ENCODE measurements at places on chromosomes 12 and 14.

DNA sequence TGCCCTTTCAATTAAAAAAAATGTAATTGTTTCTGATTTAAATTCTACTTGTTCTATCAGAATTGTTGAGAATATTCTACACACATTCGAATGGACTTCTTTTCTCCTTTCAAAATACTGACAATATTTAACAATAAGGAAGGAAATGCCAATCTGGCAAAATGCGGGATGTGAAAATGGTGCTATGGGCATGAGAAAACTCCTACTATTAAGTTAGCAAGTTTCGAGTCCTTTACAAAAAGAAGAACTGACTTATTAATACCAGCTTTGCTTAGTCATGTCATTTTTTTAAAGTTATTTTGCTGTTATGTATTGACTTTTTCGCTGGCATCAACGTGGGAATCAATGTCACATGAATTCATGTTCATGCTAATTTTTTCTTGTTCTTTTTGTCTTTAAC is 31.7 kb upstream of the ARL1 start:
- DNase-seq = no peak

- DNase-seq = no peak
These were observed 42.5 kb downstream of the SLC2A13 start for GRCh38 chr12:40063414-40063813.

GRCh38 chr14:69314327-69314726 is 54.4 kb downstream of the GALNT16 start:
- DNase-seq = no peak

- DNase-seq = no peak
These were observed 2.3 kb downstream of the FOXA1 start for GRCh38 chr14:37592482-37593408.

- DNase-seq = no peak
These were observed 61.7 kb downstream of the RALGAPA1 start for GRCh38 chr14:35747379-35747778.

- DNase-seq = no peak
These were observed 717 bp upstream of the ZNF839 start for GRCh38 chr14:102318781-102319276.

DNA sequence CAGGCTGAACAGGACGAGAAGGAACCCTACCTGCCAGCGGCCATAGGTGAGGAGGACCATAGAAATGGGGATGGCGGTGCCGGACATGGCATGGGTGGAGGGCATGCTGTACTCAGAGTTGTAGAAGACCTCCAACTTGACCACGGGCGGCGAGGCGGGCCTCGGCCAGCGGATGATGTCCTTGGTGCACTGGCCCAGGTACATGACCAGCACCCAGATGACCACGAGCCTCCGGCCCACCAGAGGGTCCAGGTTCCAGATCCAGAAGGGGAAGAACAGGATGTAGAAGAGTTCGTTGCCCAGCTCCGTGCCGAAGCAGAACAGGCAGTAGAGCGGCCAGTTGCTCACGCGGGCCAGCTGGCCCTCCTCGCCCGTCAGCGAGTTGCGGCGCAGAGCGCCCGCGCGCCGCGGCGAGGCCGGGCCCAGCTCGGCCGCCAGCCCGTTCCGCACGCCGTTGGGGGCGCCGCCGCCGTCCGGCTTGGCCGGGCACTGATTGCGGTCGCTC is 582 bp downstream of the SGPP1 start:
- no peak for DNase-seq

GRCh38 chr14:61700104-61700886 is 5.0 kb downstream of the HIF1A start:
- DNase-seq = no peak

GRCh38 chr14:88852632-88853031 is 28.2 kb downstream of the TTC8 start:
- no peak for DNase-seq

- DNase-seq = no peak
These were observed 992 bp downstream of the CPSF2 start for GRCh38 chr14:92122761-92123160.

- no peak for DNase-seq
These were observed 232.8 kb downstream of the MSRB3 start for GRCh38 chr12:65511134-65511834.

- no peak for DNase-seq
These were observed 59.2 kb downstream of the IFT81 start for GRCh38 chr12:110183386-110183785.

DNA sequence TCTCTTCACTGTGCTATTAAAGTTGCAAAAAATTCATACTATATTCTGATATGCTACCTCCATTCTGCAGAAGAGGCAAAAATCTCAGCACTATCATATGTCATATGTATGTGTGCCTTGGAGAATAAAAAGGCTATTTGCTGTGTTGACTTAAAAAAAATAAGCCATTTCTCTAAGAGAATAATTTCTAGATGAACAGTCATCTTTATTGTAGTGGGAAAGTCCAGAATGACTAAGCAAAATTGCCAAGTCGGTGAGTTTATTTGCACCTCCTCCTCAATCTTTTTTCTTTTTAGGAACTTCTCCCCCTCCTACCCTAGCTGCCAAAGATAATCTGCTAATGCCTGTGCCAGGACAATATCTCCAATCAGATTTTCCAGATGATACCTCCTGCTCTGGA is 353.8 kb upstream of the FAR2 start:
- no peak for DNase-seq

GRCh38 chr12:42182394-42182793 is 37.7 kb upstream of the GXYLT1 start:
- no peak for DNase-seq

DNA sequence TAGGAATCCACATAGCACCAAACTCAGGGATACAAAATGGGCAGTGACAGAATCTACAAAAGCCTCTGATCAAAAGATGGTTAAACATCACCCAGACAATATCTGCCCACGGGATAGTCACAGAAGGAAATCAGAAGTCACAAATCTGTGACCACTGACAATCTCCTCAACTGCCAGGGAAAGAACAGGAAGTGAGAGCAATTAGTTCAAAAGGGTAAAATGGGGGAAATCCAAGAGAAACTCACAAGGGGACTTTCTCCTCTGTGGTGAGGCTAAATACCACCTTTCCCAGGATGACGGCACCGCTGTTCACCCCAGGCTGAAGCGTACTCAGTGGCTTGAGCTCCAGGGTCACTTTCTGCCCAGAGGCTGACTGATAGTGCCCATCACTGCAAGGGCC is 10.7 kb downstream of the TTC5 start:
- no peak for DNase-seq

DNA sequence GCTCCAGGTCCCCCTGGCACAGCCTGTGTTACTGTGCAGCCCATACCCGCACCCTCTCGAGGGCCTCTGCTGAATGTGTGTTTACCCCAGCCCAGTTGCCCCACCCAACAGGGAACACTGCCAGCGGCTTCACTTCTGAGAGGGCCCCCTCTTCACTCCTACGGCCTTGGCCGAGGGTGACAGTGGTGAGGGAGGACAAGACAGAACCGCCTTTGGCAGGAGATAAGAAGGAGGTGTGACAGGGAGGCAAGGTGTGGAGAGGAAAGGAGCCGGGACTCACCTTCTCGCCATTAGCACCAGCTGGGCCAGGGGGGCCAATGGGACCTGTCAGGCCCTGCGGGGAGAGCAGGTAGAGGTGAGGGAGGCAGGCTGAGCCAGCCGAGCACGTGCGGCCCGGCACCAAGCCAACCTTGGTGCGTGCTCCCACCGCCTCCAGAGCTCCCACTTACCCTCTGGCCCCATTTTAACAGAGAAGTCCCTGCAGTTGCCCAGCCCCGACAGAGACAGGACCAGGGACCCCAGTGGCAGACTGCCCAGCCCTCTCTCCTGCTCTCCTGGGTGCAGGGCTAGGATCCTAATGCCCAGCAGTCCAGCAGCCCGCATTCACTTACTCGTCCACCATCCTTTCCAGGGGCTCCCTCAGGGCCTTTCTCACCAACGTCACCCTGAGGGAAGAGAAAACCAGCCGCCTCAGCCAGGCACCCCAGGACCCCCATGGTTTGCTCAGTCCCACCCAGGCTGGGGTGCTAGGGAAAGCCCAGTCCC is 18.3 kb downstream of the TMEM106C start:
- no peak for DNase-seq

DNA sequence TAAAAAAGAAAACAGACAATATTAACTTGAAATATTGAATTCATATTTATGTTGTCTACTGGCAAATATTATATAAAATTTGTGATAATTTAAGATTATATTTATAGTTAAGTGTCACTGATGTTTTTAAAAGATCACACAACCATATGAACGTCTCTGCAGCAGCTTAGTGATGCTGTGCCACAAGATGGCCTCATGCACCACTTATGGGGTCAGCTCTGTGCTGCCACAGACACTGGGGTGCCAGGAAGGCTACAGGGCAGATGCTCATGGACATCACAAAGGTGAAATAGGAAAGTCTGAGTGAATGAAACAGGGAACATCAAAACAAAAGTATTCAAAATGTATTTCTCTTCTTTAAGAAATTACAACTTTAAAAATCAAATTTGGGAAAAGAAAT is 13.1 kb downstream of the ATXN3 start:
- no peak for DNase-seq

DNA sequence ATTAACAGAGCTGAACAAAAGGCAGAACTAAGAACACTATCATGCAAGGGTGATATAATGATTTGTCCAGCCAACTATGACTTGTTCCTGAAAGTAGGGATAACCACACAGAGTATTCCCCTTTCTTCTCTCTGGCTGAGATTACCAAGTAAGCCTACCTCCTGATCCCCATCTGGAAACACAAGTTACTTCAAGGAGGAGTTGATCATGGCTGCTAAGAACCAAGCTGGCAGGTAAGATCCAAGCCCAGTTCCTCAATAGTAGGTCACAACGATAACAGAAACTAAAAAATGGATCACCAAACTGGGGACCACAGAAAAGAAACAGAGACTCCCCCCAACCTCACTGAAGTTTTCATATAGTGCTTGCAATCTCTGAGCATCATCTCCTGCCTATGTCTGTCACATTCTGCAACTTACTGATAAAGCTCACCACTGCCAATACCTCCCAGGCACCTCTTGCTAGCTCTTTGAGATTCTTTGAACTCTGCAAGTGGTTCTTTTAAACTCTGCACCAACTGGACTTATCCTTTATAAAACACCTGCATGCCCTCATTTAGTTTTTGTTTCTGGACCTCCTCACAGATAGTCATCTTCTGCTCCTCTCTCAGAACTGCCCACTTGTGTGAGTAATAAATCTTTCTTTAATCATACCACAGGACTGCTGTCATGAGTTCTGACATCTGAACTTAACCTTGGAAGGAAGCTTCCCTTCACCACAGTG is 76.6 kb downstream of the LRP6 start:
- DNase-seq = no peak

DNA sequence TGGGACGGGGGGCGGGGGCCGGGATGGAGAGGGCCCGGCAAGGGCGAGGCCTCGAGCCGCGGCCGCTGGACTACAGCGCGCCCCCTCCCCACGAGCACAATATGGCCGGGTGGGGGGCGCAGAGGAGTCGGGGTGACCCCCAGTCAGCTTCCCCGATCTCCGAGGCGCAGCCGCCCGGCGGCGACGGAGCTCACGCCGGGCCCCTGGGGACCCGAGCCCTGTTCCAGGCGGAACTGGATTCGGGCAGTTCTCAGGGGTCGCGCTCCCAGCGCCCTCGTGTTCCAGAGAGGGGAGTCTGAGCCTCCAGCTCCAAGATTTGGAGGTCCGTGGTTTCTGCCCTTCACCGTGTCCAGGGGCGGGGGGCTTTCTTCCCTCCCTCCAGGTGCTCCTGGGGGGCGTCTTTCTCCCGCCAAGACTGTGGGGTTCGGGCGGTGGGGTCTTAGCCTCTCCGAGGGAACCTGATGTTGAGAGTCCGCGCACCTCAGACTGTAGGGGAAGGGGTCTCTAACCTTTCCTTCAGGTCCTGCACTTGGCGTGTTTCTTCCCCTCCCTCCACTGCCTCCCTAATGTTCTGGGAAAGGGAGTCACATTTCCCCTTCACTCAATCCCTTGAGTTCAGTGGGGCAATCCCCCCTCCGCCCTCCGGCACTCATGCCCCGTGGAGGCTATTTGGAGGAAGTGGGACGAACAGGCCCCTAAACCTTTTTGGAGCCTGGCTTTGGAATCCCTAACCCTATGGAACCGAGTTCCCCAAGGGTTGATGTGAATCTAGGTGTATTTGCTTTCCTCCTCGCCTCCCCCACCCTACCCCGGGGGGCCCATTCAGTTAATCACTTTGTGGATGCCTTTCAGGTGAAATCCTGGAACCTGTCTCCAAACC is 584 bp downstream of the ACVR1B start:
- DNase-seq = no peak

- no peak for DNase-seq
These were observed 208.8 kb upstream of the EEA1 start for GRCh38 chr12:93137656-93138612.

DNA sequence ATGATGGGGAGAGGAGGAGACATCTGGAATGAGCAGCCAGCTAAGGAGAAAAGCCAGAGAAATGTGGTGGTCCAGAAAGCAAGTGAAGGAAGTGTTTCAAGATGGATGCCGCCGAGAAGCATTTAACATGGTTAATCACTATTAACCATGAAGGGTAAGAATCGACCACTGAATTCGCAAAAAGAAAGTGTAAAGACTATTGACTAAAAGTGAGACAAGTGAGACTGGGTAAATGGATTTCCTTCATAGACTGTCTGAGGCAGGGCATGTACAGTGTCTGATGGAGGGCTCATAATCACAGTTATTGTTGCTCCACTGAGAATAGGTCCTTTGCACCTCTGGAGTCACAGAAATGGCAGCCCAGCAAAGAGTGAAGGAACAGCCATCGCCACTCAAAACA is 25.3 kb upstream of the CLMN start:
- DNase-seq = no peak

- no peak for DNase-seq
These were observed 97.9 kb upstream of the SOX5 start for GRCh38 chr12:24047326-24047725.

DNA sequence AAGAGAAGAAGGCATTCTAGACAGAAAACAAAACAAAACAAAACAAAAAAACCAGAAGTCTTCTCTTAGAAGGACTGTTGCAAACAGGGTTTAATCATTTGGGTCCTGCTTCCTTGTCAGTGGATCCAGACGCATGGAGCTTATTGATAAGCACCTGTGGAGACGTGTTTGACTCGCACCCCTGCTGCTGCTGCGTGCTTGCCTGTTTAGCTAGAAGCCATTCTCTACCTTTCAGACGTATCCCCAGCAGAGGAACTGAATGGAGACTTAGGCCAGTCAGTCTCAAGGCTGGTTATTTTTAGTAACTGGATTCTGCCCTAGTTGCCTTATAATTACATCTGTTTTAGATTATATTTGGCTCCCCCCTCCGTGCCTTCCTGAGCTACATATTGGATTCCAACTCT is 186.1 kb upstream of the EEA1 start:
- no peak for DNase-seq

GRCh38 chr14:83163016-83163415 is 1629.4 kb upstream of the SEL1L start:
- no peak for DNase-seq

GRCh38 chr12:68792952-68793351 is 15.0 kb upstream of the MDM2 start:
- DNase-seq = peak; percentile 62

GRCh38 chr14:102209224-102209966 is 69.7 kb downstream of the WDR20 start:
- DNase-seq = no peak

- DNase-seq = no peak
These were observed 12.2 kb downstream of the SMOC1 start for GRCh38 chr14:69891422-69891821.

GRCh38 chr12:88063375-88063774 is 34.2 kb upstream of the C12orf50 start:
- no peak for DNase-seq
